ENCODE measurements at places on chromosomes 4 and X.

DNA sequence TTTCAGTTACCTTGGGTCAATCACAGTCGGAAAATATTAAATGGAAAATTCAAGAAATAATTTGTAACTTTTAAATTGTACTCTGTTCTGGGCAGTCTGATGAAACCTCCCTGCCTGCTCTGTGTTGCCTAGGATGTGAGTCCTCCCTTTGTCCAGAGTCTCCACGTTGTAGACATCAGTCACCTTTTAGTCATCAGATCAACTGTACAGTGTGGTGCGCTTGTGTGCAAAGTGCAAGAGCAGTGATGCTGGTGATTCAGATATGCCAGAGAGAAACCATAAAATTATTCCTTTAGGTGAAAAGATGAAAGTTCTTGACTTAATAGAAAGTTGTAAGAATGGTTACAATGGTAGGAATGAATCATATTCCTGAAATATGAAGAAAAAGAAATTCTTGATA, 1.4 kb downstream of the SPATA4 start:
- DNase-seq, result no peak

- DNase-seq, result no peak
Measured at GRCh38 chr4:185165605-185166063, 22.6 kb downstream of the SLC25A4 start.

DNA sequence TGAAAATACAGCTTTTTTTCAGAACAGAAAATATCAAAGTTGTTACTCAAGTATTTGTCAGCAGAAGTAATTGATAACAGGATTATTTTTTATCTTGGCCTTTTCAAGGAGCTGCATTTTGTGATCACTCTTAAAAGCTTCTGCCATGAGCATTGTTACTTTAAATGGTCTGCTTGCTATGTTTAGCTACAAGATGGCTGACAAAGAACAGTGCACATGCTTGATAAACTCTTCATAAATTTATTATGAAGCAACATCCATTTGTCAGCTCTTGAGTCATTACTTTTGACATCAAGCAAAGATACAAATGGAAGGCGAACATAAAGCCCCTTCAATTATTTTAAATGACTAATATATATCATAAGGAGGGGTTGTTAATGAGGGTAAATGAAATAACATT, 205.4 kb upstream of the RPS6KA3 start:
- no peak for DNase-seq

DNA sequence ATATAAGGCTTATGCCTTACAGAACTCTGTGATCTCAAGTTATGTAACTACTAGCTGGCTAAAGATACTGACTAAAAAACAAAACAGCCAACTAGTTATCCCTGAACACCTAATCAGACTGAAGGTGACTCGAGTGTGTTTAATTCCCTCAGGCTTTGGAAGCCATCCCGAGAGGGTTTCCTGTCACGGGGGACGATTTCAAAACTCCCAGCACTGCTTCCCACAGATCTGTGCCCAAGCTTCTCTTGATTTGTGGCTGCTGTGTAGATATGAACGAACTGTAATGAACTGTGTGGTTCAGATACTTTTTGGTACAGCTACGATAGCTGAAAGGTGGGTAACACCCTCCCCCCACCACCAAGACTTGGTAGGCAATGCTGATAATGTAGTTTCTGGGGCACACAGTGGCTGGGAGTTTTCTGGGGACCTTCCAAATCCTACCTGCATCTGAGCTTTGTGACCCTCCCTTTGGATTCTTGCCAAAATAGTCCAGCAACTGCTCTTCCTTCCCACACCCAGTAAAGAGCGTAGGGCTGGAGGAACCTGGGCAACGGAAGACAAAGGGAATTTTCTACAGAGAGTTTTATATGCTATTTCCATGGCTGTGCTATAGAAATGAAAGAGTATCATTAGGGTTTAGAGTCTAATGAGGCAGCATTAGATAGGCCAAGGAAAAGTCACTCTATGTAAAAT, 148.8 kb downstream of the MGST2 start:
- DNase-seq, result no peak

GRCh38 chr4:74529284-74530041, 84.5 kb downstream of the AREG start:
- no peak for DNase-seq

GRCh38 chr4:41747230-41748055, 1.1 kb downstream of the PHOX2B start:
- DNase-seq, result no peak

GRCh38 chrX:53716328-53717088, 30.0 kb upstream of the HUWE1 start:
- DNase-seq, result no peak

- DNase-seq, result peak; percentile 68
Measured at GRCh38 chrX:39705290-39705689, 392.5 kb downstream of the BCOR start.

GRCh38 chrX:27254656-27255055, 208.5 kb downstream of the PPP4R3C start:
- DNase-seq, result no peak

- no peak for DNase-seq
Measured at GRCh38 chr4:24888475-24889344, 24.1 kb downstream of the CCDC149 start.

DNA sequence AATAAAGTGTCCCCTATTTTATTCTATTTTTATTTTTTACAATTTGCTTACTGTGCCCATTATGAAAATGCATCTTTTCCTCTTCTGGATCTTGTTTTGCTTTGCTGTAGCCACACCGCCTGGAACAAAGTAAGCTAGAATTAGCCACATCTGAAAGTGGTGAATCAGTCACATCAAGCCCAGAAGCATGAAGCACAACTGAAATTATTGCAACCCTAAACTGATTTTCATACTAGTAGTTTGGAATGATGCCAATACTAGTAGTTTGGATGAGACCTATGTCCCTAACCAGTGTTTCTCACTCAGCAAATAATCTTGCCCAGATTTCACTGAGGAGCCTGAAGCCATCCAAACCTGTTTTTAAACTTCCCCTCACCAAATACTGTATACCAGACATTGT, 303.0 kb downstream of the EPHA5 start:
- DNase-seq, result no peak

- peak; percentile 47 for DNase-seq
Measured at GRCh38 chrX:19682712-19683331, 167.5 kb upstream of the MAP3K15 start.

DNA sequence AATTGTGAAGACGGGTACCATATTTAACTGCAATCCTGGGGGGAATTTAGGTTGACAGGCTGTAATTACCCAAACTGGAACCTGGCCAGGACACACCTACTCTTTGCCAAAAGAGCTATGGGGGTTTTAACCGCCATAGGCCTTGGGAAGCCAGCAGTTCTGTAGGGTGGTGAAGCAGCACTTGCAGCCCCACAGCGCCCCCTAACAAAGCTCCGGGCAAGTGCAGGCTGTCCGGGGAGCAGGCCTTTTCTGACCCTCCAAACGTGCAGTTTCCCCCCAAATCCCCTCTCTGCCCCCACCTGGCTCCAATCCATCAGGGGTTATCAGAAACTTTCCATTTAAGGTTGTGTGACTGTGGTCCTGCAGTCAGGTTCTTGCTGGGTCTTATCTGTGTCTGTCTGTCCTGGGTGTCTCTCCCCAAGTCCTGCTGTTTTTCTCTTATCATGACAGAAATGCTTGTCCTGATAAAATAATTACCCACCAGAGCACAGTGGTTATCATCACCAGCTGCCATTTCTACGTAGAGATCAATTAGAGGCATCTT, 350.9 kb downstream of the MID1IP1 start:
- peak; percentile 74 for DNase-seq

- DNase-seq, result no peak
Measured at GRCh38 chrX:375181-376036, 11.3 kb downstream of the PPP2R3B start.

GRCh38 chr4:156615066-156615531, 356.5 kb downstream of the PDGFC start:
- no peak for DNase-seq

DNA sequence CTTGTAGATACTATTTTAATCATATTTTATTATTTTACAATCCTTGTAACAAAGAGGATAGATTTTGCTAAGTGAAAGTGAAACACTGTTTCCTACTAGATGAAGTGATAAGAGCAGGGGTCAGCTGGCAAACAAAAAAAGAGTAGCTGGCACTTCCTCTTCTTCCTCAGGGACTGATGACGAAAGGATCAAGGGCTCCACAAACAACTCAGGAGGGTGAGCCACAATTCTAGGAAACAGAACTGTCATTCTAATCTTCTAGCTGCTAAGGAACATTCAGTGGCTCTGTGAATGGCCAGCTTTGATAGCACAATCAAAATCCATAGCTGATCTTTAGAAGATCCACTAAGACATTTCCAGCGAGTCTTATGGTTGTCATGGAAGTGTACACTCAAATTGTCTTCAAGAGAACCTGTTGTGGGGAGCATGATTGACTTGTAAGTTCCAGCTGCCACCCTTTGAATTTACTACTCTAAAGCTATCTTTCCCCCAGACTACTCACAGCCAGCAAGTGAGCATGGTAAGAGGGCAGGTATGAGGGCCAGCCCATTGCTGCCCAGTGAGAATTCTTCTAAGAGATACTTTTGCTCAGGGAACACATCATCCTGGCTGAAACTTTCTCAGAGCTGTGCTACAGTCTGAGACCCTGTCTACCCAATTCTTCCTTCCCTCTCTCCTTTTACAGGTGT, 275.7 kb upstream of the RASGEF1B start:
- DNase-seq, result no peak

DNA sequence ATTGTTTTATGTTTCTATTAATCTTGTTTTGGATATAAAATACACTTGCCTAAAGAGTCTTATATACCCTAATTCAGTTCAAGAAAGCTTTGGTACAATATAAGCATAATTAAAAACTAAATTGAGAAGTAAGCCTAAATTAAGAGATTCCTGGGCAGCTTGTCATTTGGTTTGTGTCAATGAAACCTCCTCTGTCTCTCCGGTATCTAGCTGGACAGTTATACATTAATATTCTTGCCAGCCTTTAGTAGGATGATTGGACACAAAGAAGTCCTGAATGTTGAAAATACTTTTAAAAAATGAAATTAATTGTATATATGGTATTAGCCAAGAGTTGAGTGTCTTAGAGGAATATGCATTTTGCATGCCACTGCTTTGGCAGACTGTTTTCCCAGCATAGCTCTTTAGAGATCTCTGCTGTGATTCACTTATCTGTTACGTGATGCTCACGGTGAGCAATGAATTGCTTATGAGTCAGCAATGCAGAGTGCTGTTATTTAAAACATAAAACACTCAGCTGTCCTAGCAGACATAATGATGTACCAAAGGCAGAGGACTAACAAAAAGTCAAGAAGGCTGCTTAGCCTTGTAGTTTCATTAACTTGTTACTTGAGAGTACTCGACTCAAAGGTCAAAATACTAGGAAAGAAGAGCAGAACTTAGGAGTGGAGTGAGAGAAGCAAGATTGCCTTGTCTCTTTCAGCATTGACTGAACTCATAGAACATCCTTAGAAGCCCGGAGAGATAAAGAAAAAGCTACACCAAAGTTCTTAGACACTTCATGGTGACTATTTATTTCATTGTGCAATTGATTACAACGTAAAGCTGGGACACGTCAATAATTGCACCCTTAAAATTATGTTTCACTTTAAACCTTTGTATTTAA, 1296.1 kb upstream of the PCDH7 start:
- DNase-seq, result no peak

GRCh38 chrX:17591741-17592110, 145.6 kb upstream of the SCML1 start:
- DNase-seq, result no peak

GRCh38 chr4:131091896-131092295, 1995.9 kb downstream of the C4orf33 start:
- DNase-seq, result peak; percentile 6

DNA sequence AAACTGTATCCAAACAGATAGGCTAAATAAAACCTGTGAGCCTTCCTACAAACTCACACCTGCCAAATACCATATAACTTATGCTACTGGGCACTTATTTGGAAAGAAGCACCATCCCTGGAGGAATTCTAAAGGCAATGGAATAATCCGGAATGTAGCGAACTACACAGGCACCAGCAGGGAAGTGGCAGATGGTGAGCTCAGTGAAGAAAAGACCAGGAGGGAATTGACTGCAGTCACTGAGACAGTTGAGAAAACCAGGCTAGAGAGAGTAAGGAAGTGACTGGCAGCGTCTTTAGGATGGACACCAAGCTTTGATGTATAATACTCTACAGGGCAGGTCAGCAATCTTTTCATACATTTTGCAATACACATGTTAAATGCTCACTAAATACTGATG, 16.3 kb downstream of the NDNF start:
- no peak for DNase-seq

- DNase-seq, result no peak
Measured at GRCh38 chrX:118552121-118552900, 56.7 kb downstream of the DOCK11 start.

DNA sequence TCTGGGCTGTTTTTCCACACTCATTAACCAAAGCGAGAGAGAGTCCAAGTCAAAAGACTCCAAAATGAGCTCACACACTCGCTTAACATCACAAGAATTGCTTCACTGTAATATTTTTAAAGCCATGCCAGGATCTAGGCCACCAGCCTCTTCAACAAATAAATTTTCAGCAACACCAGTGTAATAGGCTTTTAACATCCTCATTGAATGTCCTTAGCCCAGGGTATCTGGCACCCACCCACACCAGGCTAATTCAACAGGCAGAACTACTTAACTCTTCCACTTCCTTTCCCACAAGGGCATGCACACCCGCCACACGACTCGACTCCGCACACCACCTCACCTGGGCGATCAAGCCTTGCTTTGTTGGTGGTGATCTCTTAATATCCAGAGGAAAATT, 34.2 kb downstream of the FAT1 start:
- no peak for DNase-seq

DNA sequence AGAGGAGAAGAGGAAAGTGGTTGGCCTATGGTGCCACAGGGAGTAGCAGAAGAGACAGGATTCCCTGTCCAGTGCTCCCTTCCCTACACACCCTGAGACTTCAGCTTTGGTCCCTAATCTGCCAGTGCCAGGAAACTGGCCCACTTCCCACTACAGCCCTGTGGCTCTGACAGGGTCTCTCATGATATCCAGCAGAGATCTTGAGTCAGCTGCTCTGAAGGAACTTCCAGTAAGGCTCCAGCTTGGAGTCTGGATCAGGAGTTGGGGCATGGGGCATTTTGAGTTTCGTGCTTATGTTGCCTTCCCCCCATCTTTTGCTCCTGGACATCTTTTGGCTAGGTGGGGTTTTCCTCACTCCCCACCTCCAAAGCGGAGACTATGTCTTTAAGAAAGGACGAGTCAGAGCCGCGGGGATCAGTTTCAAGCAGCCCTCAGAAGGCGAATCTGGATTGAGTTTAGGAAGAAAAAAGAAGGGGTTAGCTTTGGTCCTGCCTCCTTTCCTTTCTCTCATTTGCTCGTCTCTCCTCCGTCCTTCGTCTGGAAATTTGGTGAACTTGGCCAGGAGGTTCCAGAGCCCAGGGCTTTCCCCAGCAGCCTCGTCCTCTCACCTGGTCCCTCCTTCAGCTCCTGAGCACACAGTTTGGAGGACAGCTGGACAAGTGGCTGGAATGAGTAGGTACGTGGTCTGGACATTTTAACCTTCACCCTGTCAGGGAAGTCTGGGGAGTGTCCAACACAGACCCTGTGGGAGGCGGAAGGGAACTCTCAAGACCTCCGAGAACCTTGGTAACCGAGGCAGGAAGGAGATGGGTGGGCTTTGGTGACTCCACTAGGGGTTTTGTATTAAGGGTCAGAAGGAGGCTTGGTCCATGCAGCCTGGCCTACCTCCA, 104.4 kb downstream of the RTL5 start:
- no peak for DNase-seq
